ENCODE measurements at places on chromosomes 2 and 18.

DNA sequence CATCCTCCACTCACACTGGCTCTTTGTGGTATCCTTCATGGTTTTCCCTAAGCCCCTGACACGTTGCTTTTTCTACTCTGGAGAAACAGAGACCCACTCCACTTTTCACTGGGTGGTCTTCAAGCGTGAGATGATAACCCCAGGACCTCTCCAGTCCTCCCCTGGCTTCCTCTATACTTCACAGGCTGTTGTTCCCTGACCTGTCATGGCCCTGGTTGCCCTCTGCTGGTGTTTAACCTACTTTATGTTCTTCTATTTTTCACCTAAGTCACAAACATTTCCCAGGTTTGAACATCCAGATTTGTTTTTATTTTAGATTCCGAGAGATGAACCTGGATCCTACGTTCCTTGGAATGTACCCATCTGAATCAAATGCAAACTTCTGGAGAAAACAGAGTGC is 84.5 kb downstream of the AOX1 start:
- no peak for DNase-seq

DNA sequence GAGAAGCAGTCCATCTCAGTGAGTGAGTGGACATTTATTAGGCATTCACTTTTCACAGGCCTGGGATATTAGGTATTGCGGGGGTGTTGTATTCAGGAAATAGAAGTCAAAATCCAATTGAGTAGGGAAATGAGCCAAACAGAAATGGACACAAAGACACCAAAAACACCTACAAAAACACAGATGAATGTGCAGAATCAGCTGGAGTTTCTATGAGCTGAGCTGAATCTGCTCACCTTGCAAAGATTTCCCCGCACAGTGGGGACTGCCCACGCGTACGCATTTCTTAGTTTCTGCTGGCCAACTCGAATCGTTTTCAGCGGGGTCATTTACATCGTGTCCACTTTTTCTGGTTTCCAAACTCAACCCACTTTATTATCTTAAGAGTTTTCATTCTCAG is 160.0 kb downstream of the BCL2 start:
- DNase-seq, result no peak

DNA sequence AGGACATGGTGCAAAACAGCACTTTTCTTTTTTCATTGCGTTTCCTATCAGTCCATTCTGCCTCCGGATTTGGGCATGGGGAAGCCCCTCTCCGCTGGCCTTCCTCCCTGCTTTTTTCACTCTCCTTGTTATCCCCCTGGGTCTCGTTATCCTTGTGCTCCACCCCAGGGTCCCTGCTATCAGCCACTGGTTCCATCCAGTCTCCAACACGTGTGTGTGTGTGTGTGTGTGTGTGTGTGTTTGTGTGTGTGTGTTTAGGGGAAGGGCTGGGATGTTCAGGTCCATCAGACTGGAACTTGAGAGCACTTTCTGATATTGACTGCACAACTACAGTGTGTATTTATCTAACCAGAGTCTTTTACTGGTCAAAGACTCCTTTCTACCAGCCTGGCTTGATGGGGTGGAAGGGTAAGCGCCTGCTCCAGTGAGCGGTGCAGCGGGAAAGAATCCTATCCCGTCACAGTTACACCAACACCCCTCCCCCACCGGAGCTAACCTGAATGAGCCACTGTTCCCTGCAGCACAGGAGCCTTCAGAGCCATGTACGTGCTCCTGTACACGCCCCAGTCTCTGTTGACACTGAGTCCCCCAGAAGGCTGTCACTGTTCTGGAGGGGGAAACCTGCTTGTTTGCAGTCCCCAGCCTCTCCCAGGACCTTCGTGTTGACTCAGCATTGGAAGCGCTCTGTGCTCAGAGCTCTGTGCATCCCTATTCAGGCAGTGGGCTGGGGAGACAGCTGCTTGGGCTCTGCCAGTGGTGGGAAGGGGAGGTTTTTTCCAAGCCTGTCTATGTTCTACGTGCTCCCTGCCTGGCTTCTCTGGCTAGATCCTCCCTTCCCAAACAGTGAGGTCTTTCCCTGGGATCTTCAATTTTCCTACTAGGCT is 4.6 kb downstream of the INHA start:
- no peak for DNase-seq

DNA sequence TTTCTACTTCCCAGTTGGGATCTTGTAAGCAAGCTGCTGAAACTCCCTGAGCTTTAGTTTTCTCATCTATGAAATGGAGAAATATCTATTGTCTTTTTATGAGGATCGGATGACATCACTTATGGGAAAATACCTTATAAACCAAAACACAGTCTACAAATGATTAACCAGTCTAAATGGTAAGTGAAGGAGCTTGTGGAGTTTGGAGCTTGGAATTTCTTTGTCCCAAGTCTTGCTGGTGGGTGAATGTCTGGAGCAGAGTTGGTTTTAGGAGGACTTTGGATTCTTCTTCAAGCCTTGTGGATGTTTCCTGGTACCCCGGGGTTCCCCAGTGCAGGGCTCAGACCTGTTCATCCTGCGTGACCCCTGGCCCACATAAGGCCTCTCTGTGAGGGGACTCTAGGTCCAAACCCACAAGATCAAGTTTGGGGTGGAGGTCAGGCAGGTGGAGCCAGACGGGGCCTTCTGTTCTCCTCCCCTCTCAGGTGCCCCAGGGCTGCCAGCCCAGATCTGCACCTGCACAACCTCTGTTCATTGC is 43.2 kb downstream of the FOSL2 start:
- DNase-seq, result no peak

DNA sequence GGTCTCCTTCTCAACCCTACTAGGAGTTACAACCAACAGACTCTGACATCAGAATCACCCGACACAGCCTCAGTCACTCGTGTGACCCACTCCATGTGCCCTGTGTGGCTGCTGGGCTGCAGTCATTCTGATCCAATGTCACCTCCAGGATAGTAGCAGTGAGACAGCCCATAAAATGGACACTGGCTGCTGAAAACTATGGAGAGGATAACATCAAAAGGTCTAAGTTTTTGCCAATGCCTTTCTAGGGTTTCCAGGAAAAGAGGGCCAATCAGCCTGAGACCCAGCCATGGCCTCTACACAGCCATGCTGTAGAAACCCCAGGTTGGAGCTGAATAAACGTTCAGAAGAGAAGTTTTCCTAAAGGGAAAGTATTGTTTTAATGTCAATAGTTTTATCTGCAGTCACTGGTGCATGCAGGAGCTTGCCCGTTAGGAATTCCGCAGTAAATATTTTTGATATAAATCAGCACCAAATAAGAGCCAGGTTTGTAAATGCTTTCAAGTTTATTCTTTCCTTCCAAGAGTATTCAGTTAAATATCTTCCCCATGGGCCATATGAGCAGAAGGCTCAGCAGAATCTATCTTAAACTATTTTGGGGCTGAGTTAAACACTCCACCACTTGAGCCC is 92.2 kb upstream of the PID1 start:
- DNase-seq, result no peak

DNA sequence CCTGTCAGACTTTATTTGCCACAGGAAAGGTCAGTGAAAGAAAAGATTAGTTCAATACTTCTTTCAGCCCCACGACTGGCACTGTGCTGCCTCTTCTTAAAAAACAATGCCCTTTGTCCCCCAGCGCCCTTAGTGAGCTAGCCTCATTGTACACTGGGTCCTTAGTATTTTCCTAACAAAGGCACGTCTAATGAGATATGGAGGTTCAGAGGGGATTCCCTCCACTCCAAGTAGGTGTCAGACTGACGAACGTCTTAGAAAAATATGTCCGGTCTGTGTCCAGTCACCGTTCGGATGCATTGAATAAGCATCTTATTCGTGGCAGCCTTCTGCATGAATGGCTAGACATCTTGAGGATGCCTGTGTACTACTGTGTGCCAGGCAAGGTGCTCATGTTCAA is 1.1 kb downstream of the FECH start:
- no peak for DNase-seq

DNA sequence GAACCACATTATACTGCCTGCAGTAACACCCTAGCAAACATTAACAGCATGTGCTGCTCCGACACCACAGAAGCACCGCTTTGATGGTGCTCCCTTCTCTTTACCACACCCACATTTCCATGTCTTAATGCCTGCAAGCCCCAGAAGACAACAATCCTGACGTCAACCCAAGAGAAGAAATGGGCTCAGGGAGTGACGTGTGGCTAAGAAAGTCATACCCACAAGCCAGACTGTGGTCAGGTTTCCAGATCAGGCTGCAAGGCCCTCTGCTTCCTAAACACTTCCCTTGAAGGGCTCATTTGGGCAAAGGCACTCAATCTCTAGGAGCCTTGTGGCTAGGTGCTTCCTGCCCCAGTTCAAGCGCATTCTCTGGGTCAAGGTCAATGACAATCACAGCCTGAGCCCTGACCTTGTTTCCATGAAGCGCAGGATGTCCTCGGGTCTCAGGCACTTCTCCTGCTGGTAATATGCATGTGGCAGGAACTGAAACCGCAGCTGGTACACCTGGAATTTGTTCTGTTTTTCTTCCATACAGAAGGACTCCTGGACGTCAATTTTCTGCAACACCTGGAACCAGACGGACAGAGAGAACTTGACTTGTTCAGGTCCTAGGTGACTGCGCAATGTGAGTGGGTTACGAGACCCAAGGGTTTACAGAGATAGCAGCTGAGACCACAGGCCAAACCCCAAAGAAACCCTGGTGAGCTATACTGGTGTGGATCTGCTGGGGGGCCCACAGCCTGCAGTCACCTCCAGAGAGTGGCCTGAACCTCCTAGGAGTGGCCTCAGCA is 67.2 kb downstream of the POLR1A start:
- DNase-seq, result no peak

DNA sequence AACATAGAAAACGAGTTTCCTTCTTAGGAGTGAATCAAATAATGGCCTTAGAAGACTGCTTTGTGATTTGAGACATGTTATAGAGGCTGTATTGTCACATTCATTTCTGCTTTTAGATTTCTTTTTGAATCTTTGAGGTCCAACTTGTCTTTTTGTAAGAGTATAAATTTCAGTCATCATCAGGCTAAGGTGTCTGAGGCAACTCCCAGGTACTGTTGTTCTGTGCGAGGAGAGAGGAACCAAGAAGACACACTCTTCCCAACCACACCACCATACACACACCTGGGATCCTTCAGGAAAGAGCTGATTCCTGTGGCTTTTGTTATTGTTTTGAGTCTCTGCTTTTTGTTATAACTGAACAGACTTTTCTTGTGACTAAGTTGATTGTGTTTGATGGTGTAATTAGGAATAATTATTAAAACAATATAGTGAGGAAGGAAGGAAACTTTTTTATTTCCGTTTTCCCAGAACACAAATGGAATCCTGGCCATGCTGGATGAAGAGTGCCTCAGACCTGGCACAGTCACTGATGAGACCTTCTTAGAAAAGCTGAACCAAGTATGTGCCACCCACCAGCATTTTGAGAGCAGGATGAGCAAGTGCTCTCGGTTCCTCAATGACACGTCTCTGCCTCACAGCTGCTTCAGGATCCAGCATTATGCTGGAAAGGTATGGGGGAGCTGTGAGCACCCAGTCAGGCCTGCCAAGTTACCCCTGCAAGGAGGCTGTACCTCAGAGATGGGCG is 140.4 kb downstream of the MYO1B start:
- DNase-seq, result no peak

- no peak for DNase-seq
Measured at GRCh38 chr2:234989183-234989701, 37.4 kb downstream of the SH3BP4 start.

GRCh38 chr2:229674830-229675530 is 39.4 kb downstream of the DNER start:
- no peak for DNase-seq

- no peak for DNase-seq
Measured at GRCh38 chr2:164080486-164080885, 344.7 kb upstream of the FIGN start.

GRCh38 chr2:57497489-57498096 is 549.0 kb upstream of the VRK2 start:
- no peak for DNase-seq

DNA sequence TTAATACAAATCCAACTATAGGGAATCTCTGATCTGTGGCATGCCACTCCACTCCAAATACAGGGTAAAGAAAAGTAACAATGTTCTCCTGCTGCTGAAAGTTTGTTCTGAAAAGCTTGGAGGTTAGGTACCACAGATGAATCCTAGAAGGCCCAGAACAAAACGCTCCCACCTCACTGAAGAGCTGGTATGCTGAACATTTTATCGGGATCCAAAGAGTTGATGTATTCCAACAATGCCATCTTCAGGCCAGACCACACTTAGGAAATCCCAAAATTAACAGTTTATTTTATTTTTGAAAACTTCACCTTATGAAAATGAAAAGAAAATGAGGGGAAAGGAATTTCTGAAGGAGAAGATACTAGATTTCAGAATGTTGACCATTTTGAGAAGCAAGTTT is 145.1 kb upstream of the CDH19 start:
- DNase-seq, result no peak

- DNase-seq, result no peak
Measured at GRCh38 chr2:132936261-132936660, 266.3 kb upstream of the LYPD1 start.

- DNase-seq, result no peak
Measured at GRCh38 chr2:175372704-175373701, 191.5 kb upstream of the ATP5MC3 start.

- no peak for DNase-seq
Measured at GRCh38 chr2:131402320-131403039, 38.5 kb upstream of the RAB6D start.

GRCh38 chr2:46876741-46877384 is 38.7 kb downstream of the MCFD2 start:
- DNase-seq, result no peak

Measured in cortex of kidney (tissue), 1 donor.